Cardiac atrium fibroblast (primary cell): ENCODE measurements at places on chromosomes 2 and 18. TPM values are rescaled to one million over a fixed set of nuclear protein-coding genes. Genes with fewer than 3 reads are reported as not detected.

The ERMN gene
- total RNA-seq, result not detected in 2 replicates

The RNASEH1 gene
- 28.2 and 31.4 TPM in 2 replicates for total RNA-seq

The TXNDC2 gene
- total RNA-seq, result 0.32 TPM in 1 of 2 replicates, not detected in the other

The SMYD5 gene
- 13.2 and 14.9 TPM in 2 replicates for total RNA-seq

The CRYGD gene
- total RNA-seq, result not detected in 2 replicates

The CFAP65 gene
- not detected in 2 replicates for total RNA-seq

The SPP2 gene
- total RNA-seq, result not detected in 2 replicates

The CFAP210 gene
- total RNA-seq, result not detected in 2 replicates
